B cell (primary cell): ENCODE measurements at places on chromosomes 12 and 14. TPM values are rescaled to one million over a fixed set of nuclear protein-coding genes. Genes with fewer than 3 reads are reported as not detected.

- no peak overlapping the region for H3K27ac ChIP-seq
- H3K36me3 ChIP-seq = no peaks in the 10 kb centered on the region
- no peak for DNase-seq
- H3K4me3 ChIP-seq = no peak overlapping the region
Measured at GRCh38 chr12:125070112-125070511, 4.9 kb downstream of the AACS start.

DNA sequence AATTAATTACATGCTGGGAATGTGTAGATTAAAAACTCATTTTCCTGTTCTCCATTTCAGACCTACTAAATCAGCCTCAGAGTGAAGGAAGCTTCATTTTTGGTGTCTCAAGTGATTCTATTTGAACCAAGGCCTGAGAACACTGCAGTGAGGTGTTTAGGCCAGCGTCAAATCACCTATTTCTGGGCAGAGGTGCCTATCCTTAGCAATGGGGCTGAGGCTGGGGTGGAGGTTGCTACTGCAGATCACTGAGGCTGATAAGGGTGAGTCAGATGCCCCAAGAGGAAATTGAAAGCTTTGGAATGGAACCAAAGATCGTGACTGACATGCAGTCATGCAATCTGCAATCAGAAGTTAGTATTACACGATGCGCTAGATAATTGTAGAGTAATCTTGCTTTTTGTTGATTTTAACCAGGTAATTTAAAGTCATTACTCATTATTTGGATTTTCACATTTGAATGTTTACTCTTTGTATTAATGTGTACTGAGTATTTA lies 4.4 kb downstream of the TXNRD1 start:
- H3K4me1 ChIP-seq = peaks cover 4% of the 10 kb centered on the region
- DNase-seq = no peak
- H3K27ac ChIP-seq = no peak overlapping the region
- H3K4me3 ChIP-seq = no peak overlapping the region
- H3K36me3 ChIP-seq = no peaks in the 10 kb centered on the region
- H3K27me3 ChIP-seq = no peaks in the 10 kb centered on the region

The PLD4 gene
- total RNA-seq = 49.9 and 51.0 TPM in 2 replicates

The RDH5 gene
- total RNA-seq = 37.8 and 38.1 TPM in 2 replicates

The SLC11A2 gene
- total RNA-seq = 42.0 and 45.7 TPM in 2 replicates
